SK-N-SH (cell line): ENCODE measurements at places on chromosomes 7 and 10.

DNA sequence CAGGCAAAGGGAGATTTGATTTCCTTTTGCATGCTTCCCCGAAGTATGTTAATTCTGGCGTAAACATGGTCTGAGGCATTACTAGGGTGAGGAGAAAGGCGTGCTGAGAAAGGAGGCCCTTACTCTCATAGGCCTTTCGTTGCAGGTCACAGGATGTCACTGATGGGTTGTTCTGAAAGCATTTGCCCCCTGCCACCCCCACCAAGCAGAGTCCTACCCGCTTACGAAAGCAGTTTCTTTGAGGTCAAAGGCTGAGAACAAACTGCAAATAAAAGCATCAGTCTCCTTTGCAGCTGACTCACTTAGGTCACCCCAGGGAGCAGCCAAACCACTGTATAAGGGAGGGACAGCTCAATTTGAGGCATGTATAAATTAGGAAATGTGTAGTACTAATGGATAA, 57.1 kb downstream of the BPGM start:
- DNase-seq = no peak

GRCh38 chr7:50690541-50691011, 92.1 kb downstream of the GRB10 start:
- DNase-seq = no peak

DNA sequence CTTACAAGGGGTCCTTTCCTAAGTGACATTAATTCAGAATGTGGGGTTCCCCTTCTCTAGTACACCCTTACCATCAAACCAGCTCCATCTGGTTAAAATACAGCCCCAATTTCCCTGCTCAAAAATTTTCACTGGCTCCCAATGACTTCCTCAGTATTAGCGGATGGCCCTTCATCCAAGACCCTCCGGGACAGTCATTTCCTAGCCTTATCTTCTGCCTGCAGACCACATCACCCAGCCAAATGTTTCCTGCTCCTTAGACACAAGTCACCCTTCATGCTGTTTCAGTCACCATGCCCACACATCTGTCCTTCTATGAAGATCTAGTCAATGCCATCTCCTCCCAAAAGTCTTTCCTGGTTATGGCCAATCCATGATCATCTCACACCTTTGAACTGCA, 45.2 kb downstream of the PARD3 start:
- no peak for DNase-seq

GRCh38 chr10:62534031-62534430, 159.9 kb downstream of the ZNF365 start:
- no peak for DNase-seq

GRCh38 chr7:108604307-108605077, 34.8 kb downstream of the DNAJB9 start:
- no peak for DNase-seq

DNA sequence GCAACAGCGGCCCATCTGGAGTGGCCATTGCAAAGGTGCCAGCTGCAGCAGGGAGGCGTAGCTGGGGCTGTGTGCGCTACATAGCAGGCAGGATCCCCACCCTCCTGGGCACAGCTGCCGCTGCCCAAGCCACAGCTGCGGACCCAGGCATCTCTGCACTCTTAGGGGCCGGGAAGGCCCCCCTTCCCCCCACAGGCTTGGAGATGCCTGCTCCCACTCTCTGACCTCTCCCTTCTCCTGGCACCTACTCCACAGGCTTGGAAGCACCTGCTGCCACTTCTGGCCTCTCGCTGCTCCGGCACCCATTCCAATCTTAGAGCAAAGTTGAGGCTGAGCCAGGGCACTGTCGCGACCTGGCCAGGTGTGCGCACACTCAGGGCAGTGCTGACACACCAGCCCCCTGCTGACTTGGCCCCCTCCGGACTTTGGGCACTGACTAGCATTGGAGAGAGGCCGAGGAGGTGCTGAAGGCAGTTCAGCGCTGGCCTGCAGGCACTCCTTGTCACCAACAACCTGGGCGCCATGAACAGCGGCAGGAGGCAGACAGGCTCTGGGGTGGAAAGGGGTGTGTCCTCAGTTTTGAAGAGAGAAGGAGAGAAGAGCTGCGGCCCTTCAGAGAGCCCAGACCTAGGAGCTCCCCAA, 18.4 kb downstream of the RBM48 start:
- DNase-seq = no peak

- DNase-seq = peak; percentile 34
These were observed 33.4 kb downstream of the VWDE start for GRCh38 chr7:12370249-12370648.
